ENCODE measurements at places on chromosomes 5 and 9.

GRCh38 chr5:146772881-146773466, 105.6 kb downstream of the PPP2R2B start:
- DNase-seq: no peak

DNA sequence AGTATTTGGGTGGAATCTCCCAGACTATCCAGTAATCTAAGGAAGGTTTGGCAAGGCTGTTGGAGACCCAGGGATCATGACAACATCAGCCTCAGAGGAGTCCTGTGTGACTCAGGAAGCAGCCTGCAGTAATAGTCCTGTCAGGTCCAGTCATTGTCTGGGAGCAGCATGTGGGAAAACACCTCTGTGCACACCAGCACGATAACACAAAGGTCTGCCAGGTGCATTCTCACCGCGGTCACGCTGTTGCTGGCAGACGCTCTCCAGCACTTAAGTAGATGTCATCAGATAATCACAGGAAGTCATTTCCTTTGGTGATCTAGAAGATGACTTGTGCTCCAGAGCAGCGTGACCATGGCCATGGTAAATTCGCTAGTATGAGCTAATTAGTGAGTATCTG, 99.2 kb upstream of the IQGAP2 start:
- no peak for DNase-seq

- DNase-seq: no peak
These were observed 587 bp downstream of the UBE2R2 start for GRCh38 chr9:33817327-33818166.

- no peak for DNase-seq
These were observed 1.5 kb downstream of the PLPPR1 start for GRCh38 chr9:101030086-101030391.

DNA sequence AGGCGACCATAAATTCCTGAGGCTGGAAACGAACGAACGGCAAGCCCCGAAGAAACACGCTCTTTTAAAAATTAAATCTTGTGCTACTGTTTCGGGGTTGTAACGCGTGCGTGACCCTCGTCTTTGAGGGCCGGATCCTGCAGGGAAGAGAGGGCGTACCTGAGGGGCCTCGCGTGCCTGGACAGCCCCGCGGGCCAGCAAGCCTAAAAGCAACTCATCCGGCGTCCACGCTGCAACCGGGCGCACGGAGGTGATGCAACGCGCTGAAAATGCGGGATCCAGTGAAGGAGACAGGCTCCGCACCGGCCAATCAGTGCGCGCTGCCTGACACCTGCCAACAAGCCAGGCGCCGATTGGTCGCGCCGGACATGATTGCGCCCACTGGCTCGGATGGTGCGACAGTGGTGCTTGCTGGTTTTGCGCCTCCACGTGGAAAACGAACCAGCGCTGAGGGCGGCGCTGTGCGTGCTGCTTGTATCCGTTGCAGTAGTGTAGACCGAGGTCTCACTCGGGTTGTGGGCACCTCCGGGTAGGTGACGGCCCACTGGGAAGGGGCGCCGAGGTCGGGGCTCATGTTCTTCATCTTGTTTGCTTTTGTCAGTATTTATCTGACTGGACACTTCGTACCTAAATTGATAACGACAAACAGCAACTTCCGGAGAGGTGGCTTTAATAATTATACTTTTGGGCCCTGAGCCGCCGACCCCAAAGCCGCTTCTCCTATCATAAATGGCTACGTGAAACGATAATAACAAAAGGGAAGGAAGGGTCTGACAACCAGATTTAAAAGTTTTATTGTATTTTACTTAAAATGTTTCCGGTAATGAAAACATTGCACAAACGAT, at the start of gene IARS1:
TSS of gene IARS1 (minus strand) at position 246 of the 845 bp plus-strand sequence. CDS start 4,278 bp downstream, outside the sequence.
- peak; percentile 74 for DNase-seq

- no peak for DNase-seq
These were observed 141.0 kb upstream of the NUDT12 start for GRCh38 chr5:103703617-103704016.

- DNase-seq: no peak
These were observed 14.0 kb downstream of the IRX2 start for GRCh38 chr5:2737273-2738155.

- no peak for DNase-seq
These were observed 549.1 kb upstream of the CCNG1 start for GRCh38 chr5:162888268-162888667.

DNA sequence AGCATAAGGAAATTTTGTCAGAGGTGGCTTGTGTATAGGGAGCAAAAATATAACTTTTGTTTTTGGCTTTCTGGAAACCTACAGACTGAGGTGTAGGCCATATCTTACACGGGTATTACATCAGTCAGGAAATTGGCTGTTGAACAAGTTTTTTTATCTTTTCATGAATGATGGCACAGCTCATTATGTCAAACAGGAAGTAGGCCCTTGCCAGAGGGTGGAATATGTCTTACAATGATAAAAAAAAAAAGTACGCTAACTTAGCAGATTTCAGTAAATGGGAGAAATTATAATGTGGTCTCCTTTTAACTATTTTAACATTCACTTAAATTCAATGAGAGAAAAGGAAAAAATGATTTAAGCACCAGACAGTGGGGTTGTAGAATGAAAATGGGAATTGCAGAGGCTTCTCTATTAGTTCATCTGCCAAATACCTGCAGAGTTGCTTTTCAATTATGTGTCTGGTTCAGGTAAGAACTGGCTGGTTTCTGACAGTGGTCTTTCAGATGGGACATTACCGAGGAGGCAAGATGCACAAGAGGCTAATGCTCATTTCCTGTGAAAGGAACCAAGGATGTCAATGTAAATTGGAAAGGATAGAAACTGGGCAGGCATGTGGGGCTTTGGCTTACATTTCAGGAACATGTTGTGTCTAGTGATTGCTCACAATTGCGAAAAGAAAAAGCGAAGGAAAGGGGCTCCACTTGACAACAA, 169.9 kb downstream of the NNT start:
- DNase-seq: no peak

DNA sequence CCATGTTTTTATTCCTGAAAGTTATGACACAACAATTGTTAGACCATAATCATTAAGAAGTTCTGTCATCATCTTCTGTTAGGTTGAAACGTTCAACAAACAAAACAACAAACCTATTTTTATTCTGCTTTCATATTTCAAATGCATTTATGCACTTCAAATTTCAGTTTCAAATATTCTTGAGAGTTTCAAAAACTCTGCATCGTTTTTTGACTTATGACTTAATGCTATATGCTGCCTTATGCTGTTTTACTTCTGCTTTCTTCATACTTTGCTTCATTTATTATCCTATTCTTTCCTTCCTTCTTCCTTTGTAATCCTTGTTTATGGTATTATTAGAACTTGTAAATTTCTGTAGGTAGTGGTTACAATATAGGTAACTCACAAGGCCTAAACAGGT, 95.0 kb downstream of the PCSK1 start:
- DNase-seq: no peak

GRCh38 chr5:43171926-43172325, 20.1 kb upstream of the NIM1K start:
- DNase-seq: no peak

DNA sequence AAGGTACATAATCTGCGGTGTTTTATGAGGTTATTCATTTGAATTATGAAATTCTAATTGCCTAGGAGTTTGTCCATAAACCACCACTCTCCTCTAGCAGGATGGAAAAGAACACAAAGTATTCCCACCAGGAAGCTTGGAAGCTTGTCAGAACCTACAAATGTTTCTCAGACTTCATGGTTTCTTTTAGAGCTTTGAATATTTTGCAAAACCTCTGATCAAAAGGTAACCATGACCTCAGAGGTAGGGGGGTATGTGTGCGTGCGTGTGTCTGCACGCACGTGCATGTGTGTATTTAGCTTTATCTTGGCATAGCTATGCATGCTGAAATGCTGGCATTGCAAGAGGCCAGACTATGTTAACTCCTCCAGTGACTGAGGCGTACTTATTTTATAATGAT, 847.0 kb downstream of the TLE1 start:
- DNase-seq: no peak

DNA sequence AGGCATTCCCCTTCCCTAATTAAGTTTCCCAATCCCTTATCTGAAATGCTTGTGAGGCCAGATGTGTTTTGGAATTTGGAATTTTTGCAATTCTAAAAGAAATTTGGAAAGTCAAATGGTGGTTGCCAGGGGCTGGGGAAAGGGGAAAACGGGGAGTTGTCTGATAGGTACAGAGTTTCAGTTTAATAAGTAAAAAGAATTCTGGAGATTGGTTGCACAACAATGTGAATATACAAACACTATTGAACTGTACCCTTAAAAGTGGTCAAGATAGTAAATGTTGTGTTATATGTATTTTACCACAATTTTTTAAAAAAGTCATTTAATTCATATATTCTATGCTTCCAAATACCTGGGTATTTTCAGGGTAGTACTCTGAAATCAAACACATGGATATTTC, 154.5 kb downstream of the ADAMTS12 start:
- no peak for DNase-seq

GRCh38 chr5:54450542-54450941, 5.0 kb upstream of the HSPB3 start:
- no peak for DNase-seq

GRCh38 chr9:114552706-114553105, 34.9 kb upstream of the ATP6V1G1 start:
- no peak for DNase-seq

- no peak for DNase-seq
These were observed 135.7 kb downstream of the CACNA1B start for GRCh38 chr9:138013273-138013672.

GRCh38 chr5:12623408-12623807, 719.2 kb upstream of the CTNND2 start:
- no peak for DNase-seq

DNA sequence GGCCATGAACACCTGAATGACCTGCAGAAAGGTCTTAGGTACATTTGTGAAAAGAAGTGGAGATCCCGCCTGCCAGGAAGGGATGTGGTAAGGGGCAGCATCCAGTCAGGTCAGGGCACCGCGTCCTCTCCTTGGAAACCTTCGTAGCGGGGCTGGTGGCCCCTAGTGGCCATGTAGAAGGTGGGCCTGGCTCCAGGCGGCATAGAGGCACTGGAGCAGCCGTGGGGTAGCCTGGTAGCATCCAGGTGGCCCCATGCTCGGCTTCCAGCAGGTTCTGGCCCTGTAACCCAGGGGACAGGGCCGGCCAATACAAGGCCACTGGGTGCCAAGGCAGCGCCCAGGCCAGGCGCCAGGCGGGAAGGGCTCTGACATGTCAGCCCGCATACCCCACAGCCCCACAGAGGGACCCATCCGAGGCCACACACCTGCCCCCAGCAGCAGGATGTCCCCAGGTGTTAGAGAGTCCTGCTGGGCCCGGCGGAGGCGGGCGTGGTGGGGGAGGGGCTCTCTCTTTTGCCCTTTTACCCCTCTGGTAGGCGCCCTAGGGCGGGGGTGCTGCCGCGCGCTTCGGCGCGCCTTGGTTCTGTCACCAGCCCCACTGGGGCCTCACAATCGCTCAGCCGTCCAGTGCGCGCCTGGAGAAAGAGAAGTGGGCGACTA, 58.3 kb upstream of the SPATA31E1 start:
- DNase-seq: no peak

DNA sequence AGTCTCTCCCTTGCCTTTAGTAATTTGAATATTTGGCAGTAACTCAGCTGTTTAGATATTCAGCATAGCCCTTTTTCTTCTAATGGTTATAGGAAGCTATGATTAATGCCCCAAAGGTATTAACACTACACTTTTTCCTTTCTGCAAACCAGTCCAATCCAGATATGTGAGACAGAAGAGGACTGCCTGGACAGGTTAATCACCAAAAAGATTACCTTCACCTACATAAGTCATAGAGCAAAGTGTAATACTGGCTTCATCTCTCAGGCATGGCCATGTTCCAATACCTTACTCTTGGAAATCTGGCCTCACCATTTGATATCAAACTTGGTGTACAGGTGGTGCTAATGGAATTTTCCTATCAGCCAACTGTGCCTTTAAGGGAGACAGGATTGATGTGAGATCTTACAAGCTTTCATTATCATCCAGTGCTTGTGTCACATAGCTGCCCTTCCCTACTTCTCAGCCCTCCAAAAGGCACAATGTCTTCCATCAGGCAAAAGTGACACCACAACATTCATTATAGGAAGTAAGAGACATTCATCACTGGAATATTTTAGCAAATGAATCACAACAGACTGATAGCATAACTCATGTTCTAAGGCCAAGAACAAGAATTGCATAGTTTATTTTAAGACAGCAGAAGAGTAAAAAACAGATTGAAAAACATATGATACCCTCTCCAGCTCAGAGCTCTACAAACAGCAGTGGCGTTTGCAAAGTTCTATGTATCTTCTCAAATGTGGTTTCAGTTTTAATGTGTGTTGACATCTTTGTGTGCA, 91.2 kb upstream of the PAM start:
- no peak for DNase-seq

GRCh38 chr9:70006306-70006705, 37.3 kb upstream of the MAMDC2 start:
- DNase-seq: no peak

GRCh38 chr5:71666321-71666720, 52.8 kb upstream of the CARTPT start:
- DNase-seq: no peak

DNA sequence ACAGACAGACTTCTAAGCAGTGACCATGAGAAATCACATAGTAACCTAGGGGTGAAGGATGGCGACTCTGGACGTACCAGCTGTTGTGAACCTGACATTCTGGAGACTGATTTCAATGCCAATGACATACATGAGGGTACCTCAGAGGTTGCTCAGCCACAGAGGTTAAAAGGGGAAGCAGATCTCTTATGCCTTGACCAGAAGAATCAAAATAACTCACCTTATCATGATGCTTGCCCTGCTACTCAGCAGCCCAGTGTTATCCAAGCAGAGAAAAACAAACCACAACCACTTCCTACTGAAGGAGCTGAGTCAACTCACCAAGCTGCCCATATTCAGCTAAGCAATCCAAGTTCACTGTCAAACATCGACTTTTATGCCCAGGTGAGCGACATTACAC, 38.0 kb upstream of the CCDC152 start:
- no peak for DNase-seq

DNA sequence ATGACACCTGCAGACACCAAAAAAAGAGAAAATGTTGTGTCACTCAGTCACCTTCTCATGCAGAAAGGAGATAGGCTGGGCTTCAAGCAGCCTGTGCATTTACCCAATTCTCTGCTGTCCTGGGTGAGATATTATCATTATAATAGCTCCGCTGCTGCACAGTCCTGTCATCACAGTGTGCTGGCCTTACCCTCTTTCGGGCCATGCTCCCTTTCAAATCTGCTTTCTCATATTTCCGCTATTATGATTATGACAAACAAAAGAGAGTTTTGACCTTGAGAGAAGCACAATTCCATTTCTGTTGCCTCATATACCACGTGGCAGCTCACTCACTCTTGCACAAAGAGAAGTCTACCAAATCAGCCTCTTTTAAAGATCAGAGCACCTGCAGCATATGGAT, 1350.1 kb upstream of the ACO1 start:
- DNase-seq: no peak

All from D721Med (cell line).